ENCODE measurements at places on chromosomes 11 and 22.

- no peak for DNase-seq
Observed at GRCh38 chr11:34620820-34621792, at the start of gene EHF. Gene EHF, plus strand, starts transcription at chr11:34621093. Its CDS starts 21,538 bp downstream, at chr11:34642631.

DNA sequence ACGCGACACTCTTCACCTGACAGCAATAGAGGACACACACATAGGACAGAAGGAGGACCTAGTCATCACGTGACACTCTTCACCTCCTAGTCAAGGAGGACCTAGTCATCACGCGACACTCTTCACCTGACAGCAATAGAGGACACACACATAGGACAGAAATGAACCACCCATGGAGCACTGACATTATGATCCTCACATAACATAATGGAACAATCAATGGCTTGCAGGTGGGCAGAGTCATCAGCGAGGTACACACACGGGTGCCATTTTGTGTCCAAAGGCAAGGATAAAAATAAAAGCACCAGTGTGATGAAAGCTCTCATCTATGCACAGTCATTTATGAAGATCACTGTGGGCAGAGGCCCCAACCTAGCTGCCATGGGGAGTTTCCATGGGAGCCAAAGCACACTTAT is 354.7 kb downstream of the LARGE1 start:
- no peak for DNase-seq

DNA sequence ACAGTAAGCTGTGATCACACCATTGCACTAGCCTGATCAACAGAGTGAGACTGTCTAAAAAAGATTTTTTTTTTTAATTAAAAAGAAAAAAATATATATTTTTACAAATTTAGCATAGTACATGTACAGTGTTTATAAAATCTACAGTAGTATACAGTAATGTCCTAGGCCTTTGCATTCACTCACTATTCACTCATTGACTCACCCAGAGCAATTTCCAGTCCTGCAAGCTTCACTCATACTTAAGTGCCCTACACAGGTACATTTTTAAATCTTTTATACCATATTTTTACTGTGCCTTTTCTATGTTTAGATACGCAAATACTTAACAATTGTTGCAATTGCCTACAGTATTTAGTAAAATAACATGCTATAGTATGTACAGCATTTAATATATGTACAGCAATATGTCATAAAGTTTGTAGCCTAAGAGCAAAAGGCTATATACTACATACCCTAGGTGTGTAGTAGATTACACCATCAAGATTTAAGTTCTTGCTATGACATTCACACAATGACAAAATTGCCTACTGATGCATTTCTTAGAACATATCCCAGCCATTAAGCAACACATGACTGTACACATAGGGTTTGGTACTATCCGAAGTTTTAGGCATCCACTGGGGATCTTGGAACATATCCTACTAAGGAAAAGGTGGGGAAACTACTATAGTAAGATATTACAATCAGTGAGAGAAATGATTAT is 22.8 kb downstream of the PIK3C2A start:
- no peak for DNase-seq

DNA sequence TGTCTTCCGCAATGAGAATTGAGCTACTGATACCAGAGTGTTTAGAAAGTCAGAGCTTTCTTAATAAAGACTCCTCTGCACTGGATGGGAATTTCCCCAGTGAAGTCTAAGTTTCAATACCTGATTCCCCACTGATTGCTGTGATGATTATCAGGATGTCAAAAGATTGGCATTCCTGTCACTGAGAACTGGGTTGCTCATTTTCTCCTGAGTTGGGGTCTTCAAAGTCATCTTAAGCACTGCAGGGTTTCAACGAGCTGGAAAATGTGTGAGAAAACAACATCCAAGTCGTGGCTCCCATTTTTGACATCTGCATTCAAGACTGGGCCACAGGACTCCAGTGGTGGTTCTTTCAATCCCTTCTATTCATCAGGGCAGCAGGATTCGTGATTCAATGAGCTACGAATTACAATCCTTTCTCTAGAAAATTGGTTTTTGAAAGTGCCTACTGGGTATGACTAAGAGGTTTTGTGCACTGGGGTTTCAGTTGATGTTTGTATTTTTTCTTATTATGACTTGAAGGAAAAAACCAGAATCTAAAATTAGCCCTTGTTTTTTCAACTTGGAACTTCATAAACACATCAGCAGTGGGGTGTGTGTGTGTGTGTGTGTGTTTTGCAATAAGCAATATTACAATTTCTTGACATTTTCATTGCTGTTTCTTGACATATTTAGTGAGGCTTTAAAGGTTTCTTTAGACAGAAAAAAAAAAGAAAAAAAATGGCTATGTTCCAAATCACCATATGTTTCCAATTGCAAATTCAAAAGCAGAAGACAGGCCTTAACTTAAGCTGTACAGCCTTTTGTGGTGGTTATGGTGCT is 233.0 kb downstream of the FAM76B start:
- peak; percentile 4 for DNase-seq

DNA sequence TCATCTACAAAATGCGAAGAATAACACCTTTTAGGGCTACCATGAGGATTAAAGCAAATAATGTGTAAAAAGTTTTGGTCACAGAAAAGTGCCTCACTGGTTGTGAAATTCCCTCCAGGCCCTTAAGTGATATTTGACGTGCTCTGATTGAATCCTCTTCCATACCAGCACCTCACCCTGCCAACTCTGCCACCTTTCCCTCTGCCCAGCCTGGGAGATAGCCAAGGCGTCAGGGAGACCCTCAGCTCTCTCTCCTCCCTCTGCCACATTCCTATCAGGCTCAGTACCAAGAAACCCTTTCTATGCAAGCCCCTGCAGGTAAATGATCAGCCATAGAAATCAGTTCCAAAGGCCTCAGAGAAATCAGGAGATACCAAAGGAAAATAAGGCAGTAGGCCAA is 21.4 kb downstream of the PLEKHA7 start:
- no peak for DNase-seq

DNA sequence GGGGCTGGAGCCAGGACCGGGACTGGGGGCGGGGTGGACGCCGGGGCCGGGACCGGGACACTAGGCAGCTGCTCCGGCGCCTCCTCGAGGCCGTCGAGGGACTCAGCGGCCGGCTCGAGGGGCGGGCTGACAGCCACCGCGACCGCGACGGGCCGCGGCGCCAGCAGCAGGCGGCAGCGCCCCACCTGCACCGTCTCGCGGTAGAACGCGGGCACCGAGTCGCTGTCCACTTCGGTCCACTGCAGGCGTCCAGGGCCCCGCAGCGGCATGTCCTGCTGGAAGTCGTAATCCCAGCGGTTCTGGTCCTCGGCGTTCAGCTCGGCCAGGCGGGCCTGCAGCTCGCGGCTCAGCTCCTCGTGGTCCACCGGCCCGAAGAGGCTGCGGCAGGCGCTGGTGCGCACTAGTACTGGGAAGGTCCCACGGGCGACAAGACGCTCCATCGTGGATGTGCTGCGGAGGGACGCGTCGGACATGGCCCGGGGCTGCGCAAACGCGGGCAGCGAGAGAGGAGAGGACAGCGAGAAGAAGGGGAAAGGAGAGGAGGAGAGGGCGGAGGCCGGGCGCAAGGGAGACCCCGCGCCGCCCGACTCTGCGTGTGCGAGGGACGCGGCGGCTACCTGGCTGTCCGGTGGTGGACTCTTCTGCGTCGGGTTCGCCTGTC is 428 bp downstream of the CDKN1C start:
- DNase-seq, result no peak
